ENCODE measurements at places on chromosomes 5 and 9. TPM values are rescaled to one million over a fixed set of nuclear protein-coding genes. Genes with fewer than 3 reads are reported as not detected.

GRCh38 chr9:113721856-113722255 is 154.3 kb upstream of the ZNF618 start:
- DNase-seq: no peak

DNA sequence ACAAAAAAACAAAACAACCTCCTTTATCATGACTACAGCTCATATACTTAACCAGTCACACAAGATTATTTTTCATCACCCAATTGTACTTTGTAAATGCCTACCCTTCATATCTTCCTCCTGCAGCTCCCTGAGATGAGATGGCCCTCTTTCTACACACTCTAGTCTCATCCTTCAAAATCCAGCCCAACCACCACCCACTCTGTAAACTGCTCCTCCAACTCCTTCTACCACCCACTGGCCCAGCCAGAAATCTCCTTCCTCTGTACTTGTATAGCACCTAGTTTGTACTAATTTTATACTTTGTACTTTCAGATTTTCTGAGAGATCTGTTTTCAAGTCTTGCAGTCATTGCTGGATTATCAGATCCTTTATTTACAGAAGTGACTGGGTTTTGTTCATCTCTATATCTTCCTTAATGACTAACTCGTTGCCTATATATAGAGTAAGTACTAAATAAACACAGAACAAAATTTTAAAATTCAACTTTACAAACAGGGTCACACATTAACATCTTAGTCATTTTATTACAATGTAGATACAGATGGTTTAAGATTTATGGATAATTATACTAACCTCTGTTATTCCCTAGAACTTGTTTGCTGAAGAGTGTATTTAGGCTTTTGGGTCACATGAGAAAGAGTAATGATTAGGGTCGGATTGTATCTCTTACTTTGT is 155.7 kb downstream of the NFIB start:
- no peak for DNase-seq

The BRINP1 gene
- total RNA-seq: not detected

- DNase-seq: no peak
Measured at GRCh38 chr9:136857166-136857565, 5.0 kb downstream of the MAMDC4 start.

DNA sequence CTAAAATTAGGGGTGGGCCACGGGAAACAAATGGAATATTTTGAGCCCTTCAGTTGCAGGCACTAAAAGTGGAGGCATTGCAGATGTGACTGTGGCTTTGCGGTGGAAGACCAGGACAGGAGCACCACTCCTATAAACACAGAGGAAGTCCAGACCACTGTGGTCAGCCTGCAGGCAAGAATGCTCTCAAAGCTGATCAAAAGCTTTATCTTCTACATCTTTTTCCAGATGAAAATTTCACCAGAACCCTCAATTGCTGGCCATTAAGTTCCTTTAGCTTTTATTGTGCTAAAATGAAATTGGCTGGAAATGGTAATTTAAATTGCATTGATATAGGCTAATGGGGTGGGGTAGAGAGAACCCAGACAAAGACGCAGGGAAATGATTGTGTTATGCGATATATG is 208.8 kb downstream of the ERCC6L2 start:
- DNase-seq: no peak

DNA sequence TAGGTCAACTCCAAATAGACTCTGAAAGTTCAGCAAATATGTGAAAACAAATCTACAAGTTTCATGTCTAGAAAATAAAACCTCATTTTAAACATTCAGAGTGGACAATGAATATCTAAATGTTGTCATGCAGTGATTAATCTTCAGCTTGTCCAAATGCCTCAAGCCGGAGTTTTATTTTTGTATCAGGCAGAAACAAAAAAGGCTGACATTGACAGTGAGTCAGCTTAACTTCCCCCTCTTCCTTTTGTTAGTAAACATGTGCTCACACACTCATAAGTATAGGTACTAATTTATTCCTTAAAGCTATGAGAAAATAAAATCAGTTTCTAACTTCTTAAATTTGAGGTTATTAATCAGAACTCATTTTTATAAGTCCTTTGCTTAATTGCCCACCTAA is 467.9 kb upstream of the DAB2 start:
- peak; percentile 69 for DNase-seq

The CDH6 gene
- total RNA-seq: not detected

GRCh38 chr9:2281031-2281802 is 266.1 kb downstream of the SMARCA2 start:
- DNase-seq: no peak

The ACSL6 gene
- not detected for total RNA-seq

DNA sequence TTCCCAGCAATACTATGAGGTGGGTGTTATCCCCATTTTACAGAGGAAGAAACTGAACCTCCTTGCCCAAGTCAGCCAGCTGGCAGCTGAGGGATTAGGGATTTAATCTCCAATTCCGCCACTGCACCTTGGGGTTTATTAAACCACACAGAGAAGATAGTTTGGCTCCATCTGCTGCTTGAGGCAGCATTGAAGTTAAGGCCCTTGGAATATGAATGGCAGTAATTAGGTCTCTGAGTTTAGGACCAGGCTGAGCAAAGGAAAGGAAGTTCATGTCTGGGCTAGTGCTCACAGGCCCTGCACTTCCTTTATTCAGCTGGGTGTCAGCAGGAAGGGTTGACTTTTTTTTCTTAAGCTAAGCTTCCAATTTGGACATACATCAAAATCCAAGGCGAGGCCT is 86.9 kb upstream of the GDNF start:
- no peak for DNase-seq

GRCh38 chr5:71573591-71573990 is 13.5 kb upstream of the MCCC2 start:
- DNase-seq: no peak

The TMC1 gene
- 1.5 TPM for total RNA-seq

The HMCN2 gene
- total RNA-seq: 0.24 TPM

The PCA3 gene
- 0.32 TPM for total RNA-seq

The IL9 gene
- not detected for total RNA-seq

The MTAP gene
- total RNA-seq: 51.2 TPM

DNA sequence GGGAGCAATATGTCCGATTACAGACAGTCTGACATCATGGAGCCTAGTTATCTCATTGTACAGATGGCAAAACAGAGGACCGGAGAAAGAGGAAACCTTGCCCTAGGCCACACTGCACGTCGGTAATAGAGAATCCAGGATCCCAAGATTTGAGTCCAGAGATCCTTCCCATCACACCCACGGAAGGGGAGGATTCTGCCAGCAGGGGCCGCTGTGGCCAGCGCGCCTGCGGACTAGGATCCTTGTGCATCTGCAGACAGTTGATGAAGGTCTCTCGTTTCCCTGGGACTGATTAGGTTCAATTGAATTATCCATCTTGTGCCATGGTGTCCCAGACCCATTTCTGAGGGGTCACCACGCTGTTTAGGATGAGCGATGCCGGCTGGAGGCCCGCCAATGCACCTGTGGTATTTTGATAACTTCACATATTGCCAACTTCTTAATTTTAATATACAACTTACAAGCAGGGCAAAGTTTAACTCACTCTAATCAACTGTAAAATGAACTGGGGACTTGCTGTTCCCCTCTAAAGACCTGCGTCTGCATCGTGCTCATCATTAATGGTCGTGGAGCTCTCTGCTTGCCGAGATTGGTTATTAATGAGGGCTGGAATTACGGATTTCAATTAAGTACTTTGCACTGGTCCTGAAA is 592.7 kb upstream of the BRINP1 start:
- peak; percentile 7 for DNase-seq

DNA sequence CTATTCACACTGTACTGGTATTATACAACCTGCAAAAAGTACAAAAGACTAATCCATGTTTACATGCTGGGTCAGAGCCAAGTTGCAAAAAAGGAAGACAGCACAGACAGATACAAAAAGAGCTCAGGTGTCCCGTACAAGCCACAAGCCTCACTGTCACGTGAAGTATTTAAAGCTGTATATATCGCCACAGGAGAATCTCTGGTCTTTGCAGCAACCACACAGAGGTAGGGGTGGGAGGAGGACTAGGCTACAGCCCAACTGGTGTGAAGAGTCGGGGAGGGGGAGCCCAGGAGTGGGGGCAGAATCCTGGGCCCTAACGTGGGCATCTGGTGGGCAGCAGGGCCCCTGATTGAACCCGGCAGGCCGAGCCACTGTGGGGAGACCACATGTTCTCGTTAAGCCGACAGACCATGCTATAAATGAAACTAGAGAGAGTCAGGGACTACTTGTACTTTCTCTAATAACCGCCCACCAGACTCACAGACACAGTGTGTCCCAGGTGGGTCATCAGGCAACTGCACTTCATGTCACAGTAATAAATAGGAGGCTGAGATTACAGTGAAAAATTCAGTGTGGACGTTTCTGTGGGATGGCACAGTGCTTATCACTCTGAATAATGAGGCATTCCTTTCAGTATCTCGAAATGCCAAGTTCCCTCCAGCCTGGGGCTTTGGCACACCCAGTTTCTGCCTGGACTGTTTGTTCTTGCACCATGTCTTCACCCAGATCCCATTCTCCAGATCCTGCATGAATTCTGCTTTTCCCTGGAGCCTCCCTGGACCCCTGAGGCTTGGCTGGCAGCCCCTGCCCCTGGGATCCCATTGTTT is 79.3 kb upstream of the SH3PXD2B start:
- no peak for DNase-seq

The FCN2 gene
- total RNA-seq: not detected

- DNase-seq: no peak
Measured at GRCh38 chr9:126389992-126390391, 63.4 kb downstream of the MVB12B start.
